ENCODE measurements at places on chromosomes 16 and 17. TPM values are rescaled to one million over a fixed set of nuclear protein-coding genes. Genes with fewer than 3 reads are reported as not detected.

The NF1 gene
- 4.7 TPM for polyA plus RNA-seq

- peak; percentile 89 for DNase-seq
Measured at GRCh38 chr17:41307647-41308046, 1.5 kb downstream of the KRTAP16-1 start.

The COG8 gene
- 21.5 TPM for polyA plus RNA-seq

The KCNAB3 gene
- polyA plus RNA-seq, result 2.9 TPM

DNA sequence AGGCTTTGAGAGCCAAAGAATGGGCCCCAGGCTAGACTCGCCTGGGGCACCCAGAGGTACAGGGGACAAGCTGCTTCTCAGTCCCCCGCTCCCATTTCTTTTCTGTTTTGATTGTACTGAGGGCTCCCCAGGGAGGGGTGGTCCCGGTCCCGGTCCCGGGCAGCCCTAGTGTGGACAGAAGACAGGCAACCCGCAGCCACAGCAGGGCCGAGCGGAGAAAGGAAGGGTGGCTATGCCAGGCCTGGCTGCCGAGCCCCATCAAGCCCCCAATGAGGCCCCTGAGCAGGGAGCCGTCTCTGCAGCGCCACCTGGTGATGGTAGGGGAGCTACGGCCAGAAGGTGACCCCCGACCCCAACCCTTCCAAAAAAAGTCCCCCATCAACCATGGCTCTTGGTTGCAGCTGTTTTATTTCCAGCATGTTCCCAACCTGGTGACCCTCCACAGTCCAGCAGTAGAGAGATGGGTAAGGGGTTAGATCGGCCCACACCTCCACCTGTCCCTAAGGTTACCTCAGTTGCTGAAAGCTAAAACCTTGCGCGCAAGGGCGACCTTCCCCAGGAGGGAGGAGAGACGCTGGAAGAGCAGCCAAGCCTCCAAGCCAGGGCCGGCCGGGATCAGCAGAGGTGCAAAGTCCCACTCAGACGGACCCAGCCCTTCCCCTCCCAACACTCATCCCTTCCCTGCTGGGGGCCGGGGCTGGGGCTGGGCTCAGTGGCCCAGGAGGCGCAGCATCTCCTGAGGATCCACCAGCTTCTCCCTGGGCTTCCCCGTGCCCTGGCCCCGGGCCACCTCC is 2.6 kb upstream of the GRIN2C start:
- peak; percentile 89 for DNase-seq

The IRF8 gene
- 183 TPM for polyA plus RNA-seq

The ZNF267 gene
- 9.7 TPM for polyA plus RNA-seq

GRCh38 chr16:3494386-3494973 is 809 bp downstream of the C16orf90 start:
- peak; percentile 67 for DNase-seq

DNA sequence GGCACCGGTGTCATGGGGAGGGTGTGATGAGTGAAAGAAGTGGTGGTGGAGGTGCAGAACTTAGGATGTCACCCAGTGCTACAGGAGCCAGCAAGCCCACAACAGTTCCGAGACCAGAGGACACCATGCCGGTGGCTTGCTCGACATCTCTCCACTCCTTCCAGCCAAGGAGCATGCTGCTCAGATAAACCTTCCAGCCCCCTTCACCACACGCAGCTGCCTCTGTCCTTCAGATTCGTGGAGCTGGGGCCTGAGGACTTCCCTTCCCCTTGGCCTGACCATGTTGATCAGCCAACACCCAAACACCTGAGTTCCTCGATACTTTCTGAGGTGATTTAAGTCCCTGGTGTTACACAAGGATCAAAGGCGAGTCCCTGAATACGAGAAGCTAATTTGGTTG is 188.8 kb upstream of the FOXF1 start:
- DNase-seq, result peak; percentile 34

- DNase-seq, result no peak
Measured at GRCh38 chr17:41437769-41438168, 3.0 kb downstream of the KRT38 start.

DNA sequence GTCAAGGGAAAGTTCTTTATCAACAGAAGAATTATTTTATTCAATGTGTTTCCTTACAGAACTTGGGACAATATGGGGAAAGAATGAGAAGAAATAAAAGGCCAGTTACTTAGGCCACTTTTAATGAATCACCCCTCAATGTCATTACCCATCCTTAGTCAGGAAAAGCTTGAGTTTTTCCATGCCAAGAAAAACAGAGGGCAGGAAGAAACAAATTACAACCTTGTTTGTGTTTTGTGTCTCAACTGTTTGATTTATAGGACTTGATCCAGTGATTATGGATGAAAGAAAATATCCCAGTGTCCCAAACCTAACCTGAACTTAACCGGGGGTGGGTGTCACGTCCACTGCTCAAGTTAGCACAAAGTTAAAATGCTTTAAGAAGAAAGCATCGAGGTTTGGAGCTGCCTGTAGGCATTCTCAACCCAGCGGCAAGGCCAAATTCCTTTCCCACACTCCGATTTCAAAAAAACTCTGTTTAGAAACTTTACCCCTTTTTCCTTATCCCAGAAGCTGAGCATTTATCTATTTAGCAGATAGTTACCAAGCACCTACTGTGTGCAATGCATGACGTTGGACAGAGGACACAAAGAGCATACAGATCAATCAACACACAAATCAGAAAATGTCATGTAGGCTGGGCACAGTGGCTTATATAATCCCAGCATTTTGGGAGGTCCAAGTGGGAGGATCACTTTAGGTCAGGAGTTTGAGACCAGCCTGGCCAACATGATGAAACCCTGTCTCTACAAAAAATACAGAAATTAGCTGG is 14.0 kb upstream of the CYB5B start:
- DNase-seq, result no peak

GRCh38 chr16:30004811-30005242 is 6.0 kb downstream of the DOC2A start:
- DNase-seq, result no peak

- DNase-seq, result no peak
Measured at GRCh38 chr16:60945225-60945624, 1091.0 kb downstream of the CDH8 start.

DNA sequence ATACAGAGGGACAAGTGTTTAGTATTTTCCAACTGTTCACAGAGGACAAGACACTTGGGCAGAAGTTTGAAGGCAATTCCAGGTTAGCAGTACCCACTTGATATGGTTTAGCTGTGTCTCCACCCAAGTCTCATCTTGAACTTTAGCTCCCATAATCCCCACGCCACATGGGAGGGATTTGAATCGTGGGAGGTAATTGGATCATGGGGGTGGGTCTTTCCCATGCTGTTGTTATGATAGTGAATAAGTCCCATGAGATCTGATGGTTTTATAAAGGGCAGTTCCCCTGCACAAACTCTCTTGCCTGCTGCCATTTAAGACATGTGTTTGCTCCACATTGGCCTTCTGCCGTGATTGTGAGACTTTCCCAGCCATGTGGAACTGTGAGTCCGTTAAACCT is 668.9 kb downstream of the MAF start:
- no peak for DNase-seq

The ARHGAP23 gene
- polyA plus RNA-seq, result 7.5 TPM

- peak; percentile 99 for DNase-seq
Measured at GRCh38 chr17:50161023-50161910, 4.5 kb upstream of the SGCA start.

- peak; percentile 88 for DNase-seq
Measured at GRCh38 chr17:42311240-42312034, 23.1 kb downstream of the STAT5A start.

DNA sequence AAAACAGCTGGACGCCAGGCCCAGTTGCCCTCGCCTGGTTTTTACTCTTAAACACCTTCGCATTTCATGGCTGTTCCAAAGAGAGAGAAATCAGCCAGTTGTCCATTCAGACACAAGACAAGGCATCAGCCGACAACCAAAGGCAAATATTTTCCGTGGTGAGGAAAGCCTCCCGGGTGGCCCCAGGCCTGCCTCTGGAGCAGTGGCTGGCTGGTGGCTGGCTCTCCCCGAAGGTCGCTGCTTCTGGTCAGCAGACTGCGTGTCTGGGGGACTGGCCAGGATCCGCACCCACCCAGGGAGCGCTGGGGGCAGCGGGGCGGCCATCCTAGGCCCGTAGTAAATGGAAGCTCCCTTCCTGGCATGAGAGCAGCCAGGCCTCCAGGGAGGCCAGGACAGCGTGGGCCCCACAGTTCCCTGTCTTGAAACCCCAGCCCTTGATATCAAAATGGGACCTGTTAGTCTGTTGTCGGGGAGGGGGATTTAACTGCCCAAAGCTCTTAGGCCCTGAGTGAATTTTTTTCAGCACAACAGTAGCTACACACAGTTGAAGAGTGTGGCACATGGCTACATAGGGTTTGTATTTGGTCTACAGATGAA is 57.7 kb downstream of the SREBF1 start:
- no peak for DNase-seq

GRCh38 chr17:7393613-7394451 is 493 bp downstream of the PLSCR3 start:
- DNase-seq, result peak; percentile 84

GRCh38 chr16:50393858-50394802 is 25.3 kb upstream of the BRD7 start:
- DNase-seq, result no peak

DNA sequence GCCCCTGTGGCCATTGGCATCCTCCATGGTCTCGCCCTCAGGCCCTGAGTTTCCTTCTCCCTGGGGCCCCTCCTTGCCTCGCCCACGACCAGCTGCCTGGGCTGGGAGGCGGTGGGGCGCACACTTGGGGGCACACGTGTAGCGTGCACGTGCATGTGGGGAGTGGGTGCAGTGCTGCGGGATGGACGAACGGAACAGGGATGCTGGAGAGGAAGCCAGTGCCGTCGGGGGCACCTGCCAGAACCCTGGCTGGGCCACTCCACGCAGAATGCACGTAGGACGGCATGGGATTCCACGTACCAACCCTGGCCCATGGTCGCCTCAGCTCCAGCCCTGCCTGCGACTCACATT is 80.4 kb downstream of the KLHDC4 start:
- DNase-seq, result no peak

DNA sequence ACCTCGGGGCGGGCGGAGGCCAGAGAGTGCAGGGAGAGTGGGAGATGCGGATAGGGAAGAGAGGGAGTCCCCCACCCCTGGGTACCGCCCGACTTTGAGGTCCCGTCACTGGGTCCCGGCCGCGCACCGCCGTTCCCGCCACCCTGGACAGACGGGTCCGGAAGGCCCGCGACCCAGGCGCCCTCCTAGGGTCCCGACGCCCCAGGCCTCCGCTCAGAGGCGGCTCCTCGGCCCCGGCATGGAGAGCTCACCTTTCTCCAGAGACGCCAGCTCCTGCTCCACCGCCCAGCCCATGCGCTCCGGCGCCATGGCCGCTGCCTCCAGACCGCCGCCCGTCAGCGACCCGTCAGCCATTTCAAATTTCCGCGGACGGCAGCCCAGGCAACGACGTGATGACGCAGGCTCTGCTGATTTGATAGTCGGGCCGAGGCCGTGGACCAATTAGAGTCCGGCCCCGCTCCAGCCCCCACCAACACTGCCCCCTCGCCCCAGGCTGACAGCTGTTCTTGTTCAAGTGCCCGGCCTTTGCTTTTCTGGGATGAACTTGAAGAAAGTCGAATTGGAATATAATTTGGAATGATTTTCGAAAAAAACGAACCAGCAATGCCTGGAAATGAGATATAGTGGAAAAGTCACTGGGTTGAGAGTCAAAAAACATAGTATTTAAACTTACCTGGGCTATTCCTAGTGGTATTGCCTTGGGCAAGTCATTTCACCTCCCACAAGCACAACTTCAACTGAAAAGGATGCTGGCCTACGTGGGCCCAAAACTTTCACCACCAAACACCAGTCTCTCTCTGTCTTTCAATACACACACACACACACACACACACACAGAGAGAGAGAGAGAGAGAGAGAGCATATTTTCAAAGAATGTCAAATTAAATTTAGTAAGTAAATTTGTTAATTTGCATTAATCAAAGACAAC is at the start of gene SHCBP1:
SHCBP1 (minus strand) TSS at position 374 of the 928 bp plus-strand sequence; CDS start at position 354, 20 bp downstream.
- DNase-seq, result peak; percentile 94

- DNase-seq, result no peak
Measured at GRCh38 chr16:30028438-30029076, 2.5 kb downstream of the TLCD3B start.

- DNase-seq, result no peak
Measured at GRCh38 chr16:12460064-12460392, 343.7 kb downstream of the CPPED1 start.

DNA sequence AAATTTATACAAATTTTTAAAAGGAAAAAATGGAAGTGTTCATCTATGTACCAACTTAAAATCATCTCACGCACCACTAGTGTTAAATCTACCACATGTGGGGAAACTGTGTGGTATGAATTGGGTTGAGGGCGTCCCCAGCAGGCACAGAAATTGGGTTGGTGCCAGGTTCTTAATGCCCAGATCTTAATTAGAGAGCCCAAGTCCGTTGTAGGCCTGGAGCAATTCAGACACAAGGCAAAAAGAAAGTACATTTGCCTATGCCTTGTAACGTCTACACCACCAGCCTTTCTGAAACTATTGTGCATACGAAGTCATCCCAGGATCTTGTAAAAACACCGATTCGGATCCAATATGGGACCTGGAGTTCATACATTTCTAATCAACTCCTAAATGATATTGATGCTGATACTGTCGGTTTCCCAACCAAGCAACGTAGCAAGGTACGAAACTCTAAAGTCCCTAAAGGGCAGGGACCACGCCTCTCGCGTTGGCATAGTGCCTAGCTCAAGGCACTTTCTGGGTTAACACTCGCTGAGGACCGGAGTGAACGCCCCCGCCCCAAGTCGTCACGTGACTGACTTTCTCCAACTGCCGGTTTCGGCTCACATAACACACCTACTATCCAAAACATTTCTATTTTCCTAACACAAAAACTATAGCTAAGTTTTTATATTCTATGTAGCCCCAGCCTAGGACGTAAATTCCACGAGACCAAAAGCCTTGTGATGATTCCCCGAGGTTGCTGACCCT is 945 bp upstream of the UQCRC2 start:
- peak; percentile 90 for DNase-seq

The KRT36 gene
- polyA plus RNA-seq, result 0.22 TPM

GRCh38 chr16:583470-583814 is 6.4 kb upstream of the RAB40C start:
- DNase-seq, result no peak

The FBXW10B gene
- 0.28 TPM for polyA plus RNA-seq

- no peak for DNase-seq
Measured at GRCh38 chr16:65619606-65620005, 497.7 kb upstream of the CDH11 start.

DNA sequence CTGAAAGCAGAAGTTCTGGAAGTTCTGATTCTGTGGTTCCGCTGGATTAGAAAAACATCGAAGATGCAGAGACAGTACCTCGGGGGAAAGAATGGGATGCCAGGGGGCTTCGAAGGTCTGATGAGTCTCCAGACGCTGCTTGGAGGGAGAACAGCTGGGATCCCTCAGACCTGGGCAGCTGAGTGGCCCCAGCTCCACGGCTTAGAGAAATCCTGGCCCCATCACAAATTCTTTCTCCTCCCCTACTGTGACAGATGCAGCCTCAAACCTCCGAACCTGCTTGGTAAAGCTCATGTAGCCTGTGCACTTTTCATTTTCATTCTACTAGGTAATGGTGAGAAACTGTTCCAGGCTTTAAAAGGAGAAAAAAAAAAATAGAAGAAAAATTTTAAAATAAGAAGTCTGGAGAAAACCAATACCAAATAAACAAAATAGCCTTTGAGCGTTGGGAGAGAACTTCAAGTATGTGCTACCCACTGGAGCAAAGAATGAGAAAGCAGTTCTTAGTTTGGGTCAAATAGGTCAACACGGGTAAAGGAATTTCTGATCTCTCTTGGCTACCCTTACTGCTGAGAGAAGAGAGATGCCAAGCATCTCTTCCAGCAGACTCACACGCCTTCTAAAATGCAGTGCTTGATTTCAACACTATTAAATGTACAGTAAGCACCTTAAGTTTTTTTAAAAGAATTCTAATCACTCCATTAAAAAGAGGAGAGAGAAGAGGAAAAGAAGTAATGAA is 19.9 kb downstream of the MAF start:
- no peak for DNase-seq
